AG09319 (cell line): ENCODE measurements at places on chromosomes 5 and 9.

GRCh38 chr9:129285382-129285781 is 107.3 kb upstream of the IER5L start:
- DNase-seq = no peak

GRCh38 chr9:124510650-124511425 is 3.6 kb upstream of the NR5A1 start:
- DNase-seq = no peak

GRCh38 chr5:144230806-144231205 is 60.1 kb downstream of the KCTD16 start:
- no peak for DNase-seq

GRCh38 chr5:158461240-158461854 is 602.4 kb upstream of the CLINT1 start:
- DNase-seq = no peak

- DNase-seq = no peak
Measured at GRCh38 chr5:36418152-36418979, 116.7 kb upstream of the RANBP3L start.

GRCh38 chr9:72305707-72306106 is 59.3 kb downstream of the ZFAND5 start:
- DNase-seq = no peak

DNA sequence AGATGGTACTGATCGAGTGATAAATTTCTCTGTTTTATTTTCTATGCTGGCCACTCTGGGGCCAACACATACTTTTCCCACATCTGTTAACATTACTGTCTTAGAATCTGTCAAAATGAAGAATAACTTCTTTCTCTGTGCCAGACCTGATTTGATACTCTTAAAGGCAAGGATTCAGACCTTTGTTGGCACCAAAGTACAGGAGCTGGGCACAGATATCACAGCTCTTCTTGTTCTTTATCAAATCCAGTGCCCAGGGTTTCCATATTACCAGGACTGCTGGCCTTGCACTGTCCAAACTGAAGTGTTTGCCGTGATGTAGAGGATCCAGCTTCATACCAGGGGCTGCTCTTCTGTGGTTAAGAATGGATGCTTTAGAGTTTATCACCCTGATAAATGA is 20.9 kb downstream of the ZNF474 start:
- no peak for DNase-seq

DNA sequence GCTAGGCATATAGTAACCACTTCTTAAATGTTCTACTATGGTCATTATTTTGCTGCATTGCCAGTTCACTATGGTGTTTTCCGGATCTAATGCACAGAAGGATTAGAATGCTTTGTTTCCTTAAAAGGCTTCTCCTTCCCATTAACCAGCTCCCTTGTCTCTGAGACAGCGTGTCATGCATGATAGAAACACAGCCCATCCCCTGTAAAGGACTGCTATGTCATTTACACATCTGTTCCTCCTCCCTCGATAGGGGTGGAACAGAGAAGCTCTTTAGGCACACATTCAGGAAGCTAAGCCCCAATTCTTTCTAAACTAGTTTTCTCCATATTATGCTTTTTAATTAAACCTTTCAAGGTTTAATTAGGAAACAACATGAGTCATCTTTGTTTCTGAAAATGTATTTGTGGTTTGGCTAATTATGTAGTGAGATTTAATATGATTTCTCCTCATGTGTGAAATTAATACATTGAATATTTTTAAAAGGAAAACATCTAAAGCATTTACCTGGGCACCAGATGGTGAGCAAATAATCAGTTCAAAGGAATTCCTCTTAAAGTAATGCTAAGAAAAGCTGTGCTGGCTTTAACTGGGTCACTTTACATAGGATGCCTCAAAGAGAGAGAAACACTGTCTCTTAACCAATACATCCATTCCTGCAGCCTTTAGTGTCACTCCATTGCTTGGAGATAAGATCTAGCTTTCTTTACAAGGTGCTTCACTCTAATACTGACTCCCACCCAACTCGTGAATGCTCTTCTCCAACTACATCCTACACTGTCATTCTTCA is 133.3 kb upstream of the PPP1R2B start:
- DNase-seq = no peak

GRCh38 chr5:174223355-174223754 is 177.8 kb downstream of the NSG2 start:
- no peak for DNase-seq
